ENCODE measurements at places on chromosomes 4 and X.

DNA sequence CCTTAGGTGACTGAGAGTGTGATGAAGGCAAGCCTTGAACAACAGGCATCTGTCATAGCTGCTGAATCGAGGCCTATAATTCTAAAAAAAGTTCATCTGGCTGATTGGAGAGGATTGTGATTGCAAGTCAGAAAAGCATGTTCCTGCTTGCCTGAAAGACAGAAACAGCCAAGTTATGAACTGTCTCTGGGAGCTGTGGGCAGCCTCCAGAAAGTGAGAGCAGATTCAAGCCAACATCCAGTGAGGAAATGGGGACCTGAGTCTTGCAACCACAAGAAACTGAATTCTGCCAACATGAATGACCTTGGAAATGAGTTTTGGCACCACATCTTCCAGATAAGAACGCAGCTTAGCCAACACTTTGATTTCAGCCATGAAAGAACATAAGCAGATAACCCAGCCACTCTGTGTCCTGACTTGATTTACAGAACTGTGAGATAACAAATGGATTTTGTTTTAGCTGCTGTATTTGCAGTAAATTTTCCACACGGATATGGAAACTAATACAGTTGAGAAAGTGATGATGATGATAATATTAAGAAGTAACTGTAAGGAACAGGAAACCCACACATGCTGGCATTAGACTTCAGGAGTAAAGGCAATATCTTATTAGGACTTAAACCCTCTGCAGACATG is 240.3 kb upstream of the NDST3 start:
- DNase-seq, result no peak

- peak; percentile 97 for DNase-seq
Observed at GRCh38 chr4:83618991-83619645, 83.2 kb downstream of the GPAT3 start.

GRCh38 chr4:66202870-66203269 is 532.6 kb upstream of the EPHA5 start:
- DNase-seq, result no peak

DNA sequence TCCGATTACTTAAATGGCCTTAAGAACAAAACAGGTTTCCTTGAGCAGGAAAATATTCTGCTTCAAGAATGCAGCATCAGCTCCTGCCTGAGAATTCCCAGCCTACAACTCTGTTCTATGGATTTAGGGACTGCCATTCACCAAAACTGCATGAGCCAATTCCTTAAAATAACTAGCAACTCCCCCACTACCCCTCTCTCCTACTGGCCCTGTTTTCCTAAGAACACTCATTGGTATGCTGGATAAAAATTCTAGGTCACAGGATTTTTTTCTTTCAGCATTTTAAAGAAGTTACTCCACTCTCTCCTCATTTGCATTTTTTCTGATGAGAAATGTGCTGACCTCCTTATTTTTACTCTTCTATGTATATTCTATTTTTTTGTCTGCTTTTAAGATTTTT is 347.1 kb downstream of the IDS start:
- DNase-seq, result no peak

DNA sequence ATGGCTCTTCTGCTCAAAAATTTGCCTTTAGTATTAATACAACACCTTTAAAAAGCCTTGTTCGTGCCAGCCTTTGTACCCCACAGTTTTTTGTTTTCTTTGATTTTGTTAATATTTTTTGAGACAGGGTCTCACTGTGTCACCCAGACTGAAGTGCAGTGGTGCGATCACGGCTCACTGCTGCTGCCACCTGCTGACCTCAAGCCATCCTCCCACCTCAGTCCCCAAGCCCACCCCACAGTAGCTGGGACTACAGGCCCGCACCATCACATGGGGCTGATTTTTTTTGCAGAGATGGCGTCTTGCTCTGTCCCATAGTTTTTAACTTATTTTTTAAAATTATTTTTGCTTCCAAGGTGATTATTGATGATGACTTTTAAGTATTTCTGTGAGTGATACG is 134.0 kb downstream of the HTR2C start:
- no peak for DNase-seq

DNA sequence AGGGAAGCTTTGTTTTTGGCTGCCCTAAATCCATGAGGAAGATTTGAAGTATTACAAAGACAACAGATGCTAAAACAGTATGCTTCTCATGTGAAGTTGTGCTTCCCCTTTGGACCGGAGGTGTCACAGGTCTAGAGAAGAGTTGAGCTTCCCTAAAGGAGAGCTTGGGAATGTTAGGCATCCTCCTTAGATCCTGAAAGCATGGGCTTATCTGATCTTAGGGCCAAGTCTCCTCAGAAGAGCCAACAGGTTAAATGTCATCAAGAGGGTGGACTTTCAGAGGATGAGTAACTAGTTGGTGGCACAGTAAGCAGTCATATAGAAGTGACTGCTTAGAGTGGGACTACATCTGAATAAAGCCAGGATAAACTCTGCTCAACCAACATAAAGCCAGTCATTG is 205.4 kb downstream of the RPA4 start:
- DNase-seq, result no peak

GRCh38 chrX:12021698-12022097 is 116.6 kb upstream of the FRMPD4 start:
- DNase-seq, result no peak

- no peak for DNase-seq
Observed at GRCh38 chr4:127236889-127237288, 395.9 kb upstream of the INTU start.

DNA sequence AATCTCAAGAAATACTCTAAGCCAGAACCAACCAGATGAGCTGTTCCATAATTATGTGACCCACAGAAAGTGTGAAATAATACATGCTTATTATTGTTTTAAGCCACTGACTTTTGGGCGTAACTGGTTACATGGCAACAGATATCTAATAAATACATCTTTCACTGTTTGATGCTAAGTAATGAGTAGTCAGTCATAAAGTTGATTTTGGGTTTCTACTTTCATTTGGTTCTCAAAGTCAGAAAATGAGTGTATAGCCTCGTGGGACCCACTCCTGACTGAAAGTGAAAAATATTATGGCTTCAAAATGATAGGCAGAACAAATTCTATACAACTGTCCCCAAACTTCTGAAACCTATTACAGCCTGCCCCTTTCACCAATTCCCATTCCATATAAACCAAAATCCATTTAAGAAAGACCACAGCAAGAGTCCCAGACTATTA is 88.0 kb upstream of the CBR4 start:
- DNase-seq, result no peak

DNA sequence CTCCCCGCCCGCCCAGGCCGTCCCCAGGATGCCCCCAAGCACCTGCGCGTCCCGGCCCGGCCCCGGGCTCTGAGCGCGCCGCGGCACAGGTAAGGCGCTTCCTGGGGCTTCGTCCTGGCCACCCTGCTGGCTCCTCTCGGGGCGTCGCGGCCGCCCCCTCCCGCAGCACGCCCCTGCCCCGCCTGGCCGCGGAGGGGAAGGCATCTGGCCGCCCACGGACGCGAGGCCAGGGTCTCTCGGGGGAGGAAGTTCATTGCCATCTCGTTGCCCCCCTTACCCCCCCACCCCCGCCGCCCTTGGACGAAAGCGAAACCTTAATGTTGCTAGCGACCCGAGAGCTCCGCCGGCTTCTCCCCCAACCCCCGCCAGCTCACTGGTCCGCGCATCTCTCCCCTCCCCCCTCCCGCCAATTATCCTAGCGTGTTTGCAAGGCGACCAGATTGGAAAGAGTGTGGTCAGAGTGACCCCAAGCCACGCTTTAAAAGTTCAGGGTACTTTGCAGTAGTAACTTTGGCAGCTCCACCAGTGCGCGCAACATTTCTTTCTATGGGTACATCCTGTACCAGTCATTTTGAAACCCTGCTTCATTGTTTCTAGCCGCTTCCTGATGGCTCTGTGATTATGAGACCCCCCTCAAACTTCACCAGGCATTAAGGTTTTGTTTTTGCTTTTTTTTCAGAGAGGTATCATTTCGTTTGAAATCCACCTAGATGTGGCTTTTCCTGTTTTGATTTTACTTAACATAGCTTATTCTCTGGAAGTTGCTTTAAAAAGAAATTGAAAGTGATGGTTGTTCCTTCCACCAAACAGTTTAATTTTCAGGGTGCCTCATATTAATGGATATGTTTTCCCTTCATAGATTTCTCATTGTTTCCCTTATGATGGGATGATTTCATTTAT is 626 bp downstream of the TBC1D1 start:
- peak; percentile 21 for DNase-seq

DNA sequence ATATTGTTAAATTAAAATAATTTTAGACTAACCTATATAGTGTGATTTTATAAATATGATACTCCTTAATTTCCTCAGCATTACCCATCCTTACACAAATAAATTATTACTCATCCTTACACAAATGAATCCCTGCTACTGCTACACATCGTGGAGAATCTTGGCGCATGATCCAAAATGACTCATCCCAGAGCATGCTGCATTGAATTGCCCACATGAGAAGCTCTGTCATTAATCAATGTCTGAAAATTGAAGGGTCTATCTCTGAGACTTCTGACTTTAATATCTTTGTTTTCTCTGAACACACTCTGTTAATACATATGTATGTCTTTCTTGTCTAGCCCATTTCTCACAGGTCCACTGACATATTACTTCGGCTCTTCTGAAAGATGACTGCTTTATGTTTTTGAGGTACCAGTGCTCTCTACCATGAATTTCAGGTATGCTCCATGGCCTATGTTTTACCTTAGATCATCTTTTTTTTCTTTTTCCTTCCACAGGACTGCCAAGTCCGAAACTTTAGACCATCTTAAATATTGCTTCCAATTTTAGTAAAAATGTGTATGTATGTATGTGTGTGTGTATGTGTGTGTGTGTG is 15.7 kb upstream of the DUSP21 start:
- DNase-seq, result peak; percentile 80

DNA sequence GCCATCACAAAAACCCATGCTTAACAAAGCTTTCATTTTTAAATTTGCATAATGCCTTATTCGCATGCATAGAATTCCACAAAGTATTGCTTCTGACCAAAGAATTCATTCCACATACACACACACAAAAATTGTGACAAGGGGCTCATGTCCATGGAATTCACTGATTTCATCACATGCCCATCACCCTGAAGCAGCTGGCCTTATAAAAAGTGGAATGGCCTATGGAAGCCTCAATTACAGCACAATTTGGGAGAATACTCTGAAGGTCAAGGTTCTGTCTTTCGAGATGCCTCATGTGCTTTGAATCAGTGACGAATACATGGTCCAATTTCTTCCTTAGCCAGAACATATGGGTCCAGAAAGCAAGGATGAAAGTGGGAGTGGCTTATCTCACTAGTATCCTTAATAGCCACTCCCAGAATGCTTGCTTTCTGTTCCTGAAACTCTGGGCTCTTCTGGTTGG is 165.7 kb downstream of the KDR start:
- DNase-seq, result no peak

GRCh38 chr4:40812386-40812785 is 62.6 kb downstream of the NSUN7 start:
- no peak for DNase-seq

DNA sequence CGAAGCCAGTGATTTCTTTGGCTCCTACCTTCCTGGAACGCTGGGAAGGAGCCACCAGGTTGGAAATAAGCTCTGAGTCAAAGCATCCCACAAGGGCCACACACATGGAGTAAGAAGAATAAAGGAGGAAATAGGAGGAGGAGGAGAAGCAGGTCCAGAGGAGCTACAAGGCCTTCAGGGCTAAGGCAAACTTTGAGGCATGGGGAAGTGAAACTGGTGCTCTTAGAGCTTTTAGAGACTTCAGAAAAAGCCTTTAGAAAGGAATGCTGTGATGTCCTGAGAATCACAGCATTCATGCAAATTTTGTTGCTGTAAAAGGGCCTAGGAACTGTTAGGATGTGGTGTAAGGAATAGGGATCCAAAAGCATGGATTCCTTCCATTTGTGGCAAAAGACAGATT is 135.9 kb upstream of the ARHGEF9 start:
- DNase-seq, result no peak

DNA sequence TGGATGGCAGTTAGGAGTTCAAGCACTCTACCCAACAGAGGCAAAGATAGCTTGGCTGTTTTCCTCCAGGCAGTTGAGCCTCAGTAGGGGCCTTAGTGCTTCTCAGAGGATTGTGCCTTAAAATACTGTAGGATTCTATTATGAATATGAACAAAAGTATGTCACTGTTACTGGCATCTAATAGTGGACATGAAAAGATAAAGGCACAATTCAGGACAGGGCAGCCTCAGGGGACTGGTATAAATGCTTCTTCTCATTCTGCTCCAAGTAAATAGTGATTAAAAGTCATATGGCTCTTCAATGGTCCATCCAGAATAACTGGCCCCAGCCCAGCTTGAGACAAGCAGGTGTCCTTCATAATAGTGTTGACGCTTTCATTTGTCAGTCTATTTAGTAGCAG is 17.7 kb downstream of the COL4A6 start:
- no peak for DNase-seq

DNA sequence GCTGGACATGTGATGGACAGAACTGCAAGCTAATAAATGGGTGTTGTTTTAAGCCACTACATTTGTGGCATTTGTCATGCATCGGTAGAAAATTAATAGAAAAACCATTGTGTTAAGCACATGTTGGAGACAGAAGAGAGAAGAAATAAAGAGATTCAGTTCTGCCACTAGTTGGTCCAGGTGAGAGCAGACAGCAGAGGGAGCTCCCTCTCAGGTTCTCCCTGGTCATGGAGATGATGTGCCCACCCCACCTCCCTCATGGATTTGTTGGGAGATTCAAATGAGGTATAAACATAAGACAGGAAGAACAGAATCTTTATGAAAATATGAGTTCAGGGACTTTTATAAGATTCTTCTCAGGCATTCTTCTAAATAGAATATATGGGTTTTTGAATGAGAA is 36.8 kb upstream of the OCIAD2 start:
- peak; percentile 37 for DNase-seq

GRCh38 chr4:14568351-14568750 is 433.9 kb upstream of the CPEB2 start:
- no peak for DNase-seq

GRCh38 chr4:110008540-110008939 is 95.9 kb downstream of the EGF start:
- DNase-seq, result no peak

DNA sequence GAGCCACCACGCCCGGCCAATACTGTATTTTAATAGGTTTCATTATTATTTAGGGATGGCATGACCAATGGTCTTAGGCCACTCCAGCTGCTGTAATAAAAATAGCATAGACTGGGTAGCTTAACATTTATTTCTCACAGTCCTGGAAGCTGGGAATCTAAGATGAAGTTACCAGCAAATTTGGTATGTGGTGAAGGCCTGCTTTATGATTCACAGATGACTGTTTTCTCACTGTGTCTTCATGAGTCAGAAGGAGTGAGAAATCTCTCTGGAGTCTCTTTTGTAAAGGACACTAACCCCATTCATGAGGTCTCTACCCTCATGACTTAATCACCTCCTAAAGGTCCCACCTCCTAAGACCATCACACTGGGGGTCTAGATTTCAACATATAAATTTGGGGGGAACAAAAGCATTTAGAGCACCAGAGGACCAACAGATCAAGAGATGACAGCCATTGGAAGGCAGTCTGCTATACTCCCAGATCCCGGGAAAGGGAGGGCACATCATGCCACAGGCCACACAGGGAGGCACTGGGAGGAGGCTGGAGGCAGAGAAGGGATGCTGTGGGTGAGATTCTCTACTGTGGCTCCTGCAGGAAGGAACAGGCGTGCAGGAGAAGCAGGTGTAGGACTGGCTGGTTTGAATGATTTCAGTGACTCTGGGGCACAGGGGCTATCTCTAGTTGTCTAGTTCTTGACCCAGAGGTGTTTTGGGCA is 335.8 kb upstream of the SFRP2 start:
- peak; percentile 98 for DNase-seq

Data from HT1080 (cell line).